ENCODE measurements at places on chromosomes 16 and 17.

DNA sequence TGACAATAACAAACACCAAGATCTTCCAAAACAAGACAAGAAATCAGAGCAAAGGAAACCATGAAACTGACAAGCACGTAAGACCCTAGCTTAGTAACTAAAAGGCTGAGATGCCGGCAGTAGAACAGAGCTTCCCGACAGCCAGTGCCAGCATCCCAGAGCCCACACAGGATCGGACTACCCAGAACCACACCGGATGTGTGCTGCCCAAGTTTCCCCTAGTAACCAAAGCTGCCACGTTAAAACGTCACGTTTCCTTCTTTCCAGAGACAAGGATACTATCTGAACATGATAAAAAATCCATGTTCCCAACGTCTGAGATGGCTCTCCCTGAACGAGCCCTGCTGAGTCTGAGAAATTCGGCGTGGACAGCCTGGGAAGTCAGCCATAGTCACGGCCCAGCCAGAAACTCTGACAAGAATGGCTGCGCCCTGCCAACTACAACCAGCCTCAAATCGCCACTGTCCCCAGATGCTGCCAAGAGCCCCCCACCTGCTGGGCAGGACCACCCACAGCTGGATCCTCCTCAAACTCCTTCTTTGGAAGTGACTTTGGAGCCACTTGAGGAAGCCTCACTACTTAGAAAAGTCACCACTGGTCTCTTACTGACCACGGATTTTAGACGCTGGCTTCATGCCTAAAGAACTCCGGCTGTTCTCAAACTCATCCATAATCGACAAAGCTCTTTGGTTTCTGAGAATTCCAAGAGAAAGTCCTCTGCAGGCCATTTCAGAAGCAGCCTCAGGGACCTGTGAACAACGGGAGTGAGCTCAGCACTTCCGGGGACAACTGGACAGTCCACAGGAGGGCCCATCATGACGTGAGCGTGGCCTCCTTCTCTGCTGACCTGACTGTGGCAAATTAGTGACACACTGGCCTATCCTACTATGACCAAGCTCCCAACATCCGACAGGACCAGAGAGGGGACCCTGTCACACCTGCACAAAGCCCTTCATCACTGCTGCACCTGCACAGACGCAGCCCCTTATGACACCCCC, 16.7 kb downstream of the CCDC57 start:
- no peak for DNase-seq

DNA sequence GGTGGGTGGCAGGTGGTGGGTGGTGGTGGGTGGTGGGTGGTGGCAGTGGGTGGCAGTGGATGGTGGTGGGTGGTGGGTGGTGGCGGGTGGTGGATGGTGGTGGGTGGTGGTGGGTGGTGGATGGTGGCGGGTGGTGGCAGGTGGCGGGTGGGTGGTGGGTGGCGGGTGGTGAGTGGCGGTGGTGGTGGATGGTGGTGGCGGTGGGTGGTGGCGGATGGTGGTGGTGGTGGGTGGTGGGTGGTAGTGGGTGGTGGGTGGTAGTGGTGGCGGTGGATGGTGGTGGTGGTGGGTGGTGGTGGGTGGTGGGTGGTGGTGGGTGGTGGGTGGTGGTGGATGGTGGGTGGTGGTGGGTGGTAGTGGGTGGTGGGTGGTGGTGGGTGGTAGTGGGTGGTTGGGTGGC, 423.8 kb upstream of the PSMD7 start:
- no peak for DNase-seq

DNA sequence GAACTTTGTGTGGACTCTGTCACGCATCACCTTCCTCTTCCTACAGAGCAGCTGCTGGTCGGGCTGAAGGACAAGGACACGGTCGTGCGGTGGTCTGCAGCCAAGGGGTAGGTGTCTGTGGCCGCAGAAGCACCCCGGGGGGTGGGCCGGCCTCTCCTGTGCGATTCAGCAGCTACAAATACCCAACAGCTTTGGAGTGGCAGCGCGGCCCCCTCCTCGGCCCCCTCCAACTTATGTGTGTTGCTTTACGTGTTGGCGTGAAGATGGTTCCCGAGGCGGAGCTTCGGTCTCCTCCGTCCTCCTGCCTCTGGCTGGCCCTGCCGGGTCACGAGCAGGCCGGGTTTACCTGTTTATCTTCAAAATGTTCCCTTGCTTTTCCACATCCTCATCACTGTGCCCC, 32.3 kb downstream of the ZNF750 start:
- no peak for DNase-seq

GRCh38 chr17:63543822-63544420, 6.4 kb upstream of the DCAF7 start:
- DNase-seq: no peak

GRCh38 chr17:16158714-16159113, 56.6 kb downstream of the NCOR1 start:
- DNase-seq: no peak

- DNase-seq: no peak
Observed at GRCh38 chr16:55016515-55016914, 85.8 kb downstream of the IRX5 start.

DNA sequence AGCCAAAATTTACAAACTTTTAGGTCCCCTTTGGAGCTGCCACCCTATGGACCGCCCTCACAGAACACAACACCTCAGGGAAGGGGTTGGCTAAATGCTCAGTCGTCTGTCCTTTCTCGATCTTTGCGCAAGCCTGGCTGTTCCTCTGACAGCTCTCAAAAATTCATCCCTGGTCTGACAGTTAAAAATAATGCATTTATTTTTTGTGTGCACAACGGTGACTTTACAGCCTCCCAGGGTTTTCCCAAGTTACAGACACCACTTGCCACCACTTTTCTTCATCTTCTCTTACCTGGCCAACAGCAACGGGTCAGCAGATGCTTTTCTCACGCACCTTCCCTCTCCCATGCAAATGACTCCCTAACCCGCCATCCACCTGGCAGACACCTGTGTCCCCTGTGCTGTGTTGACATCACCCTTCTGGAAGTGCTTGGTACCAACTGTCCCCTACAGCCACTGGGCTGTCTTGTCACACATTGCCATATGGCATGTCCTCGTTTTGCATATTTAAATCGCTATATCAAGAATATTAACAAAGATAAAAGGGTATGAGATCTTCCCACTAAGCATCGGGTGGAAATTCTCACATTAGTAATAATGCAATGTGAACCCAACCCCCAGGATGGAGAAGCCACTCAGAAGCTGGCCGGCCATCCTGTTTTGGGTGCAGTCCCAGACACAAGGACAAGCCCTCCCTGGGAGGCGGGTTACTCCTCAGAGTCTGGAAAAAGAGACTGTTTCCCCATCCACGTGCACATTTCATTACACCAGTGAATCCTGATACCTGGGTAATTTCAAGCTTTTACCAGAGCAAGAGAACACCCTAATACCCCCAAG, 187.0 kb downstream of the ZFHX3 start:
- DNase-seq: no peak

GRCh38 chr17:77440560-77440981, 299.8 kb downstream of the SEC14L1 start:
- DNase-seq: no peak

- no peak for DNase-seq
Observed at GRCh38 chr17:40956401-40957254, 10.1 kb downstream of the KRT39 start.

GRCh38 chr16:88920618-88921590, 54.4 kb upstream of the PABPN1L start:
- DNase-seq: no peak

DNA sequence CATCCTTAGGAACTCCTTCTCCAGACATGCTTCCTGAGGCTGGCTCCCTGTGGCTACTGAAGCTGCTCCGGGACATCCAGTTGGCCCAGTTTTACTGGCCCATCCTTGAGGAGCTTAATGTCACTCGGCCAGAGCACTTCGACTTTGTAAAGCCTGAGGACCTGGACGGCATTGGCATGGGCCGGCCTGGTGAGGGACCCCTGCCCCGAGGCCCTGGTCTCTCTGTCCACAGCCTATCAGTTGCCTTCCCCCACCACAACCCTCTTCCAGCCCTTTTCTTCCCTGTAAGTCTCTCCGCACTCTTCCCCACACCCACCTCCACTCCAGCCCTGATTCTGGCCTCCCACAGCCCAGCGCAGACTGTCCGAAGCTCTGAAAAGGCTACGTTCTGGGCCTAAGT, 2.0 kb downstream of the TNK1 start:
- DNase-seq: no peak

DNA sequence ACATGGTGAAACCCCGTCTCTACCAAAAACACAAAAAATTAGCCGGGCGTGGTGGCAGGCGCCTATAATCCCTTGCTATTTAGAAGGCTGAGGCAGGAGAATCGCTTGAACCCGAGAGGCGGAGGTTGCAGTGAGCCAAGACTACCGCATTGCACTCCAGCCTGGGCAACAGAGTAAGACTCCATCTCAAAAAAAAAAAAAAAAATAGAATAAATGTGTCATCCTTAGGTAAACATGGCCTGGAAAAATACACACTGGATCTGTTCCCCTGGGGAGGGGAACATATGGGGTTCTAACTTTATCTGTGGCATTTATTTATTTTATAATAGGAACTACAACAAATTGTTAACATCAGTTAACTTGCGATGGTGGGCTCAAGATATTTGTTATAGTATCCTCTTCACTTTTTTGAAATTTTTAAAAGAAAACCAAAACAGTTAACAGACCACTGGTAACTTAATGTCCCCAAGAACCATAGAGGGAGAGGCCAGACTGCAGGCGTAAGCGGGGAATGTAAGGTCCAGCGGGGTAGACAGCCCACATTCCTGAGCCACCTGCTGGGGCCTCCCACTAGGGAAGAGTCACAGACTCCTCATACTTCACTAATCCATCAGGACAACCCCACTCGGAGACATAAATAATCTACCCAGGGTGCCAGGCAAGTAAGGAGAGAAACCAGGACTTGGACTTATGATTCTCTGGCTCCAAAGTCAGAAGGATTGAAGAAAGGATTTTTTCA, 12.5 kb upstream of the TXNDC11 start:
- no peak for DNase-seq

DNA sequence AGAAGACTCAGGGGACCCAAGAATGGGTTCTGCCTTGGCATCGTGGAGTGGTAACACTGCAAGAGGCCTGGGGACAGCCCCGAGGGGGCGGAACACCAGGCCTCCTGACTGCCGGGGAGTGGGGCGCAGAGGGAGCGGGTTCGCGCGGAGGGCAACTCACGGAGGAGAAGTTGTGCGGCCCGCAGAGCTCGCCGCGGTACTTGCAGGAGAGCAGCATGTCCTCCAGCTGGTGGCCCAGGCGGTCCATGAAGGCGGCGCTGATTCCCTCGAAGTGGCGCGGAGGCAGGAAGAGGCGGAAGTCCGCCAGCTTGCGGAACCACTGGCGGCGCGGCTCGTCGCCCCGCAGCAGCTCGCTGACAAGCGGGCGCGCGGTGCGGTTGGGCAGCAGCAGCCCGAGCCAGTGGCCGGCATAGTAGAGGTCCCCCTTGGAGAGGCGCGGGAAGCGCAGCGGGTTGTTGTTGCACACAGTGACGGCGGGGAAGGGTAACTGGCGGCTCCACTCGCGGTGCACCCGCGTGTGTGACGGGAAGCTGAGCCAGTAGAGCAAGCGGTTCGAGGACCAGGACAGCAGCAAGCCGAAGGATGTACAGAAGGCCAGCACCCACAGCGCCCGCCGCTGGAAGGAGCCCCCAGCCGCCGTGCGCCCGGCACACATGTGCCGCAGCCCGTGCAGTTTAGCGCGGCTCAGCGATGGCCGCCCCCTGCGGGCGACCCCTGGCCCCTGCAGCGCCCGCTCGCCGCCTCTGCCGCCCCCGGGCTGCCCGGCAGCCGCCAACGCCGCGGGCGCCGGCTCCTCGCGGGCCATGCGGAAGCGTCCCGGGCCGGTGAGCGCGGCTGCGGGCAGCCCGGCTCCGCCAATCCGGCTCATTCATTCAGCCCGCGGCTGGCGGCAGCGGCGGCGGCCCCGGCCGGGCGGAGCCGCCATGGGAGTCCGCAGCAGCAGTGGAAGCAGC, 1.6 kb downstream of the ASIC2 start:
- DNase-seq: peak; percentile 16

DNA sequence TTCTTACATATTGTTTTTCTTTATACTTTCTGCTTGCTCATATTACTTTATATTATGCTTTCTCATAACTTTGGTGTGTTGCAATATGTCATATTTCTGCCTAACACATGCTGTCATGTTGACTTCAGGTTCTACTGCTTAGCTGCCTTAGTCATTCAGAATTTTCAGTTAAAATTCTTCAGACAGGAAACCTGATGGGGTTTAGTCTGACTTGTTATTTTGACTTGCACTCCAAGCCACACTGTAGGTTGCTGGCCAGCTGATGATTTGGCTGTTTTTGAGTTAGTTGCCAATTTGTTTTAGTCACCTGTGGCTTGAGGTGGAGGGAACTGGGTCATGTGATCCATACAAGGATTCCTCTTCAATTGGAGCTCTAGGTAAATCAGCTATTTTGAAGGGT, 315.4 kb downstream of the MAP2K6 start:
- DNase-seq: no peak

DNA sequence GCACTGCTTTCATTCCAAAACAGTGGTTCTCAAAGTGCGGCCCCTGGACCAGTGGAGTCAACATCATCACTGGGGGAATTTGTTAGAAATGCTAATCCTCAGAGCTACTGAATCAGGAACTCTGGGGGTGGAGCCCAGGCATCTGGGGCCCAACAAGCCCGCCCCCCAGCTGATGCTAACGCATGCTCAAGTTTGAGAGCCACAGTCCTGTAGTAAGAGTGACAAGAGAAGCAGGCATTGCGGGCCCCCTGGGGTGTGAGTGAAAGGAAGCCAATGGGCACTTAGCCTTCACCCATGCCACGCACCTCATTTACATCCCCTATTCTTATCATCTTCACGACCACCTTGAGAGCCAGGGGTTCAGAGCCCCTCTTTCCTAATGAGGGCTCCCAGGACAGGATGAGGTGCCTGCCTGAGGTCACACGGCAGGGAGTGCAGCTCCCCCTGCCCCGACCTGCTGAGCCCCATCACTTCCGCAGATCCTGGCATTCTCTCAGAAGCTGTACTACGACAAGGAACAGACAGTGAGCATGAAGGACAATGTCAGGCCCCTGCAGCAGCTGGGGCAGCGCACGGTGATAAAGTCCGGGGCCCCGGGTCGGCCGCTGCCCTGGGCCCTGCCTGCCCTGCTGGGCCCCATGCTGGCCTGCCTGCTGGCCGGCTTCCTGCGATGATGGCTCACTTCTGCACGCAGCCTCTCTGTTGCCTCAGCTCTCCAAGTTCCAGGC, 9.1 kb downstream of the CA4 start:
- DNase-seq: no peak

- DNase-seq: no peak
Observed at GRCh38 chr17:72507370-72507769, 386.6 kb downstream of the SOX9 start.

- DNase-seq: no peak
Observed at GRCh38 chr16:27414788-27415431, 12.9 kb downstream of the IL21R start.

GRCh38 chr17:19610879-19611278, 37.7 kb upstream of the ALDH3A2 start:
- DNase-seq: no peak
